Endodermal cell (in vitro differentiated cells): ENCODE measurements at places on chromosomes 3 and 15. TPM values are rescaled to one million over a fixed set of nuclear protein-coding genes. Genes with fewer than 3 reads are reported as not detected.

DNA sequence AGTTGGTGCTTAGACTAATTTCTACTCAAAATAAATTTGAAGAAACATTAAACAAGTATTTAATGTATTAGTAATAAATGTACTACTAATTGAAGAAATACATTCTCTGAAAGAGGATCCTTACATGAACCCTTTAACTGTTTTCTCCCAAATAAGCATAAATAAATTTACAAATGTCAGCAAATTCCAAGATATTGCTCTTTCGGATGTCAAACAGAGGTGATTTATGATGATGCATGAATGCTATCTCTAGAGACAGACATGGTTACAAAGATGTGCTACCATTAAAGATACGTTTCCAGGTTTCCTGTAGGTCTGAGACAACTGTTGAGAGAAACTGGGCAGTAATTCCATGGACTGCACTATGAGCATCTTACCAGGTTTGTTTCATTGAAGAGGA, 629 bp downstream of the GABRR3 start:
- no peaks in the 10 kb centered on the region for H3K36me3 ChIP-seq
- no peaks in the 10 kb centered on the region for H3K27me3 ChIP-seq
- no peak for DNase-seq
- no peak overlapping the region for H3K27ac ChIP-seq

- H3K4me3 ChIP-seq = no peak overlapping the region
- H3K36me3 ChIP-seq = no peaks in the 10 kb centered on the region
- no peak for DNase-seq
- H3K4me1 ChIP-seq = peaks cover 2% of the 10 kb centered on the region
- no peak overlapping the region for H3K27ac ChIP-seq
These were observed 31.6 kb upstream of the ACP3 start for GRCh38 chr3:132285620-132285945.

DNA sequence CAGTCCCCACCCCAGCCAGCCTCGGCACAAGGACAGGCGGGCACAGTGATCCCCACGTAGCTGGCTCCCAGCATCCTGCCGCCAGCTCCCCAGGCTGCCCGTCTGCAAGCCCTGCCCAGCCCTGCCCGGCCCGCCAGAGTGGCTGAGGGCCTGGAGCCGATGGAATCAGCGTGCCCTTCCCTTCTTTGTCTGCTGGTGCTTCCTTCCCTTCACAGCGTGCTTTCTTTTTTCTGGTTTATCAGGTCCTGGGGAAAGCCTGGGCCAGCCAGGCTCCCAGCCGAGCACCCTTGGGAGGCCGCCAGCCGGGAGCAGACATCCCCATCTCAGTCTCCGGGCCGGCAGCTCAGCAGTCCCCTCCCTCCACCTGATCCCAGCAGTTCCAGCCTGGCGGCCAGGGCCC, 54.7 kb upstream of the SMAD6 start:
- H3K27ac ChIP-seq = no peak overlapping the region
- no peaks in the 10 kb centered on the region for H3K27me3 ChIP-seq
- H3K4me3 ChIP-seq = no peak overlapping the region
- peaks cover 6% of the 10 kb centered on the region for H3K4me1 ChIP-seq
- no peaks in the 10 kb centered on the region for H3K36me3 ChIP-seq

DNA sequence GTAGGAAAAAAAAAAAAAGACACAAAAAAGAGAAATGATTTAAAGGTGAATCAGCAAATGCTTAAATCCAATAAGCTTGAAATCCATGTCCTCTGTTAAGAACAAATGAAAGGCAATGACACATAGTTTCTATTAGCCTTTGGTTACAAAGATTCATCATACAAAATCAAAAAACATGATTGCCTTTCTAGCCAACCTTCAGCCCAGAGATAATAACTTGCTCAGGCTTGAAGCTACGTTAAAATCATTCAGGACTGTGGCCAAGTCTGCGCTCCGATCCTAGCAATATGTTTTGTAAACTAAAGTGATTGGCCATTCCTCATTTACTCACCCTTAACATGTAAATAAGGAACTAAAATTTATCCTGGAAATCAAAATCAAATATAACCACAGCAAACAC, 556.7 kb downstream of the FGF12 start:
- no peaks in the 10 kb centered on the region for H3K36me3 ChIP-seq
- H3K4me3 ChIP-seq = no peak overlapping the region
- H3K27ac ChIP-seq = no peak overlapping the region

DNA sequence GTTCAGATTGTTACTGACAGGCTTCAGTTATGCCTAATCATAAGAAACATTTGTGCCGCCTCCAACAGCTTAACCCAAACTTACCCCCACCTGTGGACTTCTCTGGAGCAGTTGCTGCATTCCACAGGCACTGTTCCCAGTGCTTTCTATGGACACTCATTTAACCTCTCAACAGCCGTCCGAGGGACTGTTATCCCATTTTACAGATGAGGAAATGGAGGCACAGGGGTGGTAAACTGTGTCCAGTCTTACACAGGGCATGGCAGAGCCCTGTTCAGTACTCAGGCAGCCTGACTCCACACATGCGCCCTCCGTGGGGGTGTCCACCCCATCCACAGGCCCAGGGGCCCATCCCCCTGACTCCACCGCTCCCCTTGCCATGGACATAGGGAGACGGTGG, 14.3 kb upstream of the TGM5 start:
- H3K27ac ChIP-seq = no peak overlapping the region
- H3K36me3 ChIP-seq = no peaks in the 10 kb centered on the region
- H3K27me3 ChIP-seq = no peaks in the 10 kb centered on the region
- H3K4me1 ChIP-seq = no peaks in the 10 kb centered on the region

DNA sequence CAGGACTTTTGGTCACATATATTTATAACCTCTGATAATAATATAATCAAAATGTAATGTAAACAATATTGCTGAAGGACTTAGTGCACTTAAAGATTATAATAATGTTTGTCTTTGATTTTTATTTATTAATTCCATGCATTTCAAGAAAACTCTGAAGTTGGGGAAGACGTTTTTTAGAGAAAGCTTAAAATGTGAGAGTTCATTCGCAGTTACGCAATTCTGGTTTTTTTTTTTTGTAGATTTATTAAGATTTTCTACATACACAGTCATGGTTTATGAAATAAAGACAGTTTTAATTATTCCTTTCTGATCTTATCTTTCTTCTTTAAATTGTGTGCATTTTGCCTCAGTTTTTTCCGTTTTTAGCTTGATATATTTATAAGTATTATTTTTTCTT, 204.7 kb downstream of the EPHA3 start:
- H3K27ac ChIP-seq = no peak overlapping the region
- no peak for DNase-seq
- H3K36me3 ChIP-seq = no peaks in the 10 kb centered on the region
- no peak overlapping the region for H3K4me3 ChIP-seq

DNA sequence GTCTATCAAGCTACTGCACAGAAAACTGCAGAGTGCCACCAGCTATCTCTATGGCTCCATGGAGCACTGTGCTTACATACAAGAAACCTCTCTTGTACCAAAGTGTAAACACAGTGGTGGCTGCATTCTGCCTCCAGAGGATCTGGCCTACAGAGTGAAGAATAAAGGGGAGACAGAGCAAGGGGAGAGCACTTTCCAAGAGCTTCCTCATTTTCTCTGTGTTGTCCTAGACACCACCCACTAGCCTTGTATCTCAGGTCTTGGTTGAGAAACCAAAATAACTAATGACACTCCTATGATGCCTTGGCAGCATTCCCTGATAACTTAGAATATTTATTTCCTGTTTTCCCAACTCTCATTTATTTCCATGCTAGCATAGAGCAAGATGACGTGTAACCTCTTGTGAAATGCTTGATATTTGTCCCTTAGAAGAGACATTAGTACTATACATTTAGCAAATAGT, 56.9 kb upstream of the PHLDB2 start:
- no peak for DNase-seq
- no peaks in the 10 kb centered on the region for H3K27me3 ChIP-seq
- H3K27ac ChIP-seq = no peak overlapping the region
- no peaks in the 10 kb centered on the region for H3K4me1 ChIP-seq

DNA sequence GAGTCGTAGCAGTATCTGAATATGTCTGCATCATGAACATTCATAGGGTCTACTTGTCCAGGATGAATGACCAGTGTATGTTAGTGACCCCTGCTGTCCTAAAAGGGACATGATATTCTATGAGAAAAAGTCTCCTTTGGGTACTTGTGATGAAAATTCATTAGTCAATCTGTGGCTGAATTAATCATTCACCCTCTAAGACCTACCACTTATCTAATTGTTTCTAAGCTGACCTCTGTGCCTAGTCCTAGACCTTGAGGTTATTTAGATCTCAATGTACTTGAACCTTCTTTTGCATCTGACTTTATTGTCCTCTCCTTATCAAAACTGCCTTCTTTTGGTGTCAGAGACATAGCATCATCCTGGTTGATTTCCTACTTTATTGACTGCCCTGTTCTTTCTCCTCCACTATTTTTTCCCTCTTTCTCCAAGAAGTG, 799.3 kb downstream of the DIPK2A start:
- H3K27me3 ChIP-seq = no peaks in the 10 kb centered on the region
- H3K4me3 ChIP-seq = no peak overlapping the region
- no peaks in the 10 kb centered on the region for H3K4me1 ChIP-seq

GRCh38 chr15:69958496-69959084, 139.1 kb downstream of the TLE3 start:
- H3K4me1 ChIP-seq = no peaks in the 10 kb centered on the region
- H3K36me3 ChIP-seq = no peaks in the 10 kb centered on the region
- no peak overlapping the region for H3K4me3 ChIP-seq
- H3K27ac ChIP-seq = no peak overlapping the region

- DNase-seq = no peak
- H3K36me3 ChIP-seq = no peaks in the 10 kb centered on the region
- H3K4me1 ChIP-seq = no peaks in the 10 kb centered on the region
These were observed 107.9 kb downstream of the FMN1 start for GRCh38 chr15:33086500-33087121.

GRCh38 chr3:134796281-134797056, 1.4 kb downstream of the EPHB1 start:
- peaks cover 97% of the 10 kb centered on the region for H3K27me3 ChIP-seq
- H3K4me3 ChIP-seq = peak overlapping the region; percentile 81
- H3K36me3 ChIP-seq = no peaks in the 10 kb centered on the region
- H3K4me1 ChIP-seq = no peaks in the 10 kb centered on the region
- H3K27ac ChIP-seq = no peak overlapping the region

GRCh38 chr15:78684657-78685056, 43.6 kb upstream of the CHRNB4 start:
- peaks cover 13% of the 10 kb centered on the region for H3K4me1 ChIP-seq
- no peak for DNase-seq
- no peak overlapping the region for H3K27ac ChIP-seq
- no peak overlapping the region for H3K4me3 ChIP-seq
- no peaks in the 10 kb centered on the region for H3K27me3 ChIP-seq

- peak; percentile 89 for DNase-seq
- peak overlapping the region; percentile 34 for H3K27ac ChIP-seq
- H3K4me3 ChIP-seq = no peak overlapping the region
- peaks cover 22% of the 10 kb centered on the region for H3K4me1 ChIP-seq
These were observed 23.4 kb downstream of the SPSB4 start for GRCh38 chr3:141074529-141074928.

DNA sequence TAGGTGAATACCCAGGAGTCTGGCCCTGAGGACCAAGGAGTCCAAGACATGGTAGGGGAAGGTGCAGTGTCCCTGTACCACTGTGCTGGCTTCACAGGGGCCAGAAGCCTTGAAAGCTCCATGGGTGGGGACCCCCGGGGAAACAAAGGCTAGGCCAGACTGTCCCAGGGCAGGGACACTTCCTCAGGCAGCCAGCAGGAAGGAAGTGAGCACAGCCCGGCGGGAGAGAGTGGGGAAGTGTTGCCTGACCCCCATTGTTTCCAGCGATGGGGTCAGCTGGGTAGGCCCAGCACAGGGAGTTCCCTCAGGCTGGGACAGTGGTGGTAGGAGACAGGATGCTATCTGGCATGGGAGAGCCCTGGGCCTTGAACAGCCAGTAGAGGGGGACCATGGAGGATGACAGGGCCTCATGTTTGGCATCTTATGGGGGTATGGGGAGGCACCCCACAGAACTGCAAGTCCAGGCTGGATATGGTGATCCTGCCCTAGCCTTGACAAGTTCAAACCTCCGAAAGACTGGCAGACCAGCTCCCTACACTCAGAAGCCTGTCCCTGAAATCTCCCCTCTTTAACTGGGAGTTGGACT, 1.2 kb upstream of the HYAL2 start:
- no peak overlapping the region for H3K4me3 ChIP-seq
- H3K36me3 ChIP-seq = peaks cover 47% of the 10 kb centered on the region
- no peak overlapping the region for H3K27ac ChIP-seq
- H3K4me1 ChIP-seq = peaks cover 27% of the 10 kb centered on the region
- H3K27me3 ChIP-seq = no peaks in the 10 kb centered on the region
- DNase-seq = no peak

DNA sequence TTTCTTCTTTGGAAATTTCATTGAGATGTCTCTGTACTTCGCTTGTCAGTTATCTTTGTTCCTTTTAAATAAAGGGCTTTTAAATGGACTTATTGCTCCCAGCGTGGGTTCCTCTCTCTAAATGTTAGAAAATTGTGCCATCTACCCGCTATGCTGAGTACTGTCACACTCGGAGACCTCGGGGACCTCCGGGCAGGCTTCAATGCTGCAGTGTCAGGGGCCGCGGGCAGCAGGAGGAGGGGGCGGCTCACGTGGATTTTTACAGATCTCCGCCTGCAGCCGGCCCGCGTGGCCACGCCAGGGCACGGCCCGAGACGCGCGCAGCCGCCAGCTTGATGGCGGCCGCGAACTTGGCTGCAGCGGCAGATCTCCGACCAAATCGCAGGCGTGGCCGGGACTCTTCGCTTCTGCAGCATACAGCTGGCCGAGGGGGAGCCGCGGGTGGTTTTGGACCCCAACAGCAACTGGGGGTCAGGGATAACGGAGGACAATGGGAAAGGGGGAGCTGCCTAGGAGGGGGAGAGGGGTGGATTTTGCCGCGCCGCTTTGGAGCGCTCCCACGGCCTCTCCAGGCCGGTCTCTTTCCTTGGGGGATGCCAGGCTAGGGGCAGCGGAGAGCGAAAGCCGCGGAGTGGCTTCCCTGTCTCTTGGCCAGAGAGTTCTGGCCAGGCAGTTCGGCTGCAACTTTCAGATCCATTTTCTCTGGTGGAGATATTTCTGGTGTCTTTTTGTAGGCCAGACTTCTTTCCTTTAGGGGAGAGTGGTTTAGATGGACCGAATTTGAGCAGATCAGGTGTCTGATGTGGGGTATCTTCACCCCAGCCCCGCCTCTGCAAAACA, 15.3 kb downstream of the NR2F2 start:
- no peaks in the 10 kb centered on the region for H3K4me1 ChIP-seq
- no peaks in the 10 kb centered on the region for H3K36me3 ChIP-seq
- H3K27me3 ChIP-seq = peaks cover 81% of the 10 kb centered on the region
- H3K27ac ChIP-seq = peak overlapping the region; percentile 67
- H3K4me3 ChIP-seq = peak overlapping the region; percentile 71

Gene MYRIP
- 3.9 and 4.6 TPM in 2 replicates for total RNA-seq

Gene GOLGA6B
- total RNA-seq = not detected in 2 replicates

Gene FBXW12
- total RNA-seq = 0.13 TPM in 1 of 2 replicates, not detected in the other

Gene TMEM40
- not detected in 3 replicates for total RNA-seq

Gene ABHD17C
- total RNA-seq = 19.9 and 20.9 TPM in 2 replicates

Gene BTLA
- not detected in 3 replicates for total RNA-seq

Gene BSN
- total RNA-seq = 1.2 to 2.4 TPM (median 2.1 TPM) in 3 replicates
